NCI-H1694 (cell line): ENCODE measurements at places on chromosomes 2 and 18.

DNA sequence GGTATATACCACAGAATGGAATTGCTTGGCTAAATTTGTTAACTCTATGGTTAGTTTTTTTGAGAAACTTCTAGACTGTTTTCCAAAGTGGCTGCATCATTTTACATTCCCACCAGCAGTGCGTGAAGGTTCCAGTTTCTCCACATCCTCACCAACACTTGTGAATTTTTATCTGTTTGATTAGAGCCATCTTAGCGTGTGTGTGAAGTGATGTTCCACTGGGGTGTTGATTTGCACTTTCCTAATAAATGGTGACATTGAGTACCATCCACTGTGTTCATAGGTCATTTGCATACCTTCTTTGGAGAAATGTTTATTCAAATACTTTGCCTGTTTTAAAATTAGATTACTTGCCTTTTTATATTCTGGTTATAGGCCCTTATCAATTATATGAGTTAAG is 37.5 kb upstream of the HS6ST1 start:
- DNase-seq, result no peak

DNA sequence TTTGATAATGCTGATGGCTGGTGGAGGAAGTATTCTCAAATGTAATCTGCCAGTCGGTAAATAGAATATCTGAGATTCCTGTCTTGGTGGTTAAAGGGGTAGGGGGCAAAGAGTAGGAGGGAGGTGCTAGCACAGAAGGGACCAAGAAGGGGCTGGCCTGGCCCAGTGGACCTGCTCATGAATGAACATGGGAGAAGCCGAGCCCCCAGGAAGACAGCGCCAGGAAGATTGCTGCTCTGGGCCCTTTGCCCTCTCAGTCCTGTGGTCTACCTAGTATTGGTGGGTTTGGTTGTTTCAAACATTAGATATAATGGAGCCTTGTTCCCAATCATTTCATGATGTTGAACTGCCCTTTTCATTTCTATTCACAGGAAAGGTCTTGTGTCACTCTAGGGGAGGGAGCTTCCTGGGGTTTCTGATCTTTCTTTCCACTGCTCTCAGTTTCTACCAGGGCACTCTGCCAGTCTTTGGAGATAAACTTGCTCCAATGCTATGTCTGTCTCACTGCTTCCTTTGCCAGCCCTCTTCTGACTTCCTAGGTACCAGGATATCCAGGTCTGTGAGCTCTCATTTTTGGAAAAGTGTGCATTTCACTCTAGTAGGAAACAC is 5.3 kb upstream of the MOCOS start:
- no peak for DNase-seq

- peak; percentile 10 for DNase-seq
Measured at GRCh38 chr2:137050949-137051348, 285.6 kb downstream of the THSD7B start.

DNA sequence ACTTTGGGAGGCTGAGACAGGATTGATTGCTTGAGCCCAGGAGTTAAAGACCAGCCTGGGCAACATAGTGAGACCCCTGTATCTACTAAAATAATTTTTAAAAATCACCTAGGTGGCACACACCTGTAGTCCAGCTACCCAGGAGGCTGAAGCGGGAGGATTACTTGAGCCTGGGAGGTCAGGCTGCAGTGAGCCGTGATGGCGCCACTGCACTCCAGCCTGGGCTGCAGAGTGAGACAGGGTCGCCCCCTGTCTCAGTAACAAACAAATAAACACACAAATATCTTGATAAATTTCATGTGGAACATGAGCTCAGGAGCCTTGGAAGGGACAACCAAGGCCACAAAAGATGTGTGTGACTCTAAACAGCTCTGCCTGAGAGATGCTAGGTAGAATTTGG is 11.7 kb upstream of the ANKRD53 start:
- DNase-seq, result no peak

GRCh38 chr18:52963481-52963880 is 623.5 kb downstream of the DCC start:
- no peak for DNase-seq

DNA sequence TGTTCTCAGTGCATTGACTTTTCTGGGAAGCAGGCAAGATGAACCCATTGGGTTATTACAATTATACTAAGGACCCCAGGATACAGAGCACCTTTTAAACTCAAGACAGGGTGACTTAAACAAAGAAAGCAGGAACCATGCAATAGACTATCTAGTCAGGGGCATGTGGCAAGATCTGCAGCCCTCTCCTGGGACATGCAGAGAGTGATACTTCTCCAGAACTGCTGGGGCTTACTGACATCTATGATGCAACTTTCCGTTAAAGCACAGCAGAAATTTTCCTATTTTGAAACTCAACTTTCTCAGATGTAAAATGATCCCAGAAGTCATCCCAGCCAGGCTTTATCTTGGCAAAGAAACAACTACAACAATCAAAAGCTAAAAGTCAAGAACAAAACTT is 162.2 kb upstream of the HNMT start:
- no peak for DNase-seq

DNA sequence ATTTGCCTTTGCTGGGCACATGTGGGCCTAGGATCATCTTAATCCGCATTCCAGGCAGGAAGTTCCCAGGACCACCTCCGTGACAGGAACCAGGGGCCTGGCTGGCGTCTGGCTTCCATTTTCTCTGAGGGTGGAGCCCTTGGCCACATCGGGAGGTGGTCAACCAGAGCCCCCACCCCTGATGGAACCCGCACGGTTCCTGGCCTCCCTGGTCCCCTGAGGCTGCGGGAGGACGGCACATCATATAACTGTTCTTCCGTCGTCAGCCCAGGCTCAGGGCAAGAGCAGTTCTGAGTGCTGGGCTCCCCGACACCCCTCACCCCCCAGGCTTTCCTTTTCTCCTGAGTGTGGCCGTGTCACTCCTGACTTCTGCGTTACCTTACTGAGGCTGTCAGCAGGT is 13.5 kb downstream of the ESPNL start:
- no peak for DNase-seq

DNA sequence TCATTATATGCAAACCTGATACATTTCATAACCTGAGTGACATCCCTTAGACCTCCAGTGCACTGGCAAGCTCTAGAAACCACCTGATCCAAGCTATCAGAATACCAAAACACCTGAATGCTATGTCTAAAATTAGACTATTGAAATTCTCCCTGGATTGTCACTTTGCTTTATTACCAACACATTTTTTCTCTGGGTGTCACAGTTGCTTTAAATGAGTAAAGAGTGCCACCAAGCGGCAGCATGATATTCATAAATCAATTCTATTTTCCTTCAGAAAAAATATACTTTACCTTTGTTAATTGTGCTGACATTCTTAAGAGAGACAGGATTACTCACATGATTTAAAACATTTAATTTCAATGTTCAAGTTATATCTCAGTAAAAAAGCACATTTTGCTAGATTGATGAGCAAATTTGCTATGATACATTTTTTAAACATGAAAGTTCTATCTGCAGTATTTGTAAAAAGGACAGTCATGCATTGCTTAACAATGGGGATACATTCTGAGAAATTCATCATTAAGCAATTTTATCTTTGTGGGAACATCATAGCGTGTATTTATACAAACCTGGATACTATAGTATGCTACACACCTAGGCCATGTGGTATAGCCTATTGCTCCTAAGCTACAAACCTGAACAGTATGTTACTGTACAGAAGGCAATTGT is 338.4 kb upstream of the SLC39A10 start:
- peak; percentile 66 for DNase-seq

GRCh38 chr2:118510807-118511206 is 336.6 kb downstream of the EN1 start:
- DNase-seq, result no peak

DNA sequence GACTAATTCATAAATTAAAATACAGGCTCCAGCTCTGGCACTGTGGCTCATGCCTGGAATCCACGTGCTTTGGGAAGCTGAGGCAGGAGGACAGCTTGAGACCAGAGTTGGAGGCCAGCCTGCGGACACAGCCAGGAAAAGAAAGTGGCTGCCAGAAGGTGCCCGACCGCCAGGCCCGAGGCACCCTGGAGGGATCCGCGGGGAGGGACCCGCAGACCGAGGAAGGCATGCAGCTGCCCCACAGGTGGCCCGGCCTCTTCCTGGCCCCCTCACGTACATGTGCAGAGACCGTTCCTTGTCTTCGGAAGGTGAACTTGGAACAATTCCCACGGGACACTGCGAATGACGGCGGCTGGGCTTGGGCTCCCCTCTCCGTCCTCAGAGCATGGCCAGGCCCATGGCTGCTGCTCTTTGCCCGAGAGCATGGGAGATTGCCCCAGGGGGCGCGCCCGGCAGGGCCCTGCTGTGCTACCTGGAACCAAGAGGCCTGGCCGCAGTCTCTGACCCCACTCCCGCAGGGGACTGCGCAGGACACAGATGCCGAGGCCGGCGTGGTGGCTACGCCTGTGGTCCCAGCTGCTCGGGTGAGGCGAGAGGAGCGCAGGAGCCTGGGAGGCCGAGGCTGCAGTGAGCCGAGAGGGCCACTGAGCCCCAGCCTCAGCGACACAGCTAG is 55.6 kb upstream of the IMP4 start:
- no peak for DNase-seq
